Lung (tissue), 17 donors: ENCODE measurements at places on chromosomes 3 and 15. TPM values are rescaled to one million over a fixed set of nuclear protein-coding genes. Genes with fewer than 3 reads are reported as not detected.

Gene CCR8
- polyA plus RNA-seq, result 0.06 TPM

Gene HRG
- polyA plus RNA-seq, result not detected

Gene CEMIP
- polyA plus RNA-seq, result 1.9 TPM

Gene RBPMS2
- polyA plus RNA-seq, result 2.0 TPM

Gene ZKSCAN7
- polyA plus RNA-seq, result 1.7 TPM

Gene HESX1
- 2.9 TPM for polyA plus RNA-seq

Gene FYTTD1
- 12.1 TPM for polyA plus RNA-seq

Gene TRPM1
- not detected for polyA plus RNA-seq

Gene AGBL1
- polyA plus RNA-seq, result 0.57 TPM

Gene GUCA1C
- not detected for polyA plus RNA-seq

Gene IGF1R
- 7.0 TPM for polyA plus RNA-seq
